Esophagus squamous epithelium (tissue), 5 donors: ENCODE measurements at places on chromosomes 7 and 10.

DNA sequence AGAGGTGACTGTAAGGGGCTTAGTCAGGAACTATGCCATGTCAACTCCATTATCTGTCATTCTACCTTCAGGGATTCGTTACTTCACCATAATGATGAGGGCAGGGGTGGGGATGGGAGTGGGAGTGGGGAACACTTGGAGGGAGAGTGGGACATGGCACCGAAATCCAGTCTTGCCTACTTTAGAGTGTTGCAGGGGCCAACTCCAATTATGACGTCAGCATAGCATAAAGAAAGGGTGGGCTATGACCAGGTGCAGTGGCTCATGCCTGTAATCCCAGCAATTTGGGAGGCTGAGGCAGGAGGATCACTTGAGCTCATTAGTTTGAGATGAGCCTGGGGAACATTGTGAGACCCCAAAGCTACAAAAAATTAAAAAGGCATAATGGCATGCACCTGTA is 512.2 kb downstream of the GATA3 start:
- H3K4me3 ChIP-seq = no peak overlapping the region
- H3K36me3 ChIP-seq = no peaks in the 10 kb centered on the region
- DNase-seq = no peak
- H3K27me3 ChIP-seq = no peaks in the 10 kb centered on the region

DNA sequence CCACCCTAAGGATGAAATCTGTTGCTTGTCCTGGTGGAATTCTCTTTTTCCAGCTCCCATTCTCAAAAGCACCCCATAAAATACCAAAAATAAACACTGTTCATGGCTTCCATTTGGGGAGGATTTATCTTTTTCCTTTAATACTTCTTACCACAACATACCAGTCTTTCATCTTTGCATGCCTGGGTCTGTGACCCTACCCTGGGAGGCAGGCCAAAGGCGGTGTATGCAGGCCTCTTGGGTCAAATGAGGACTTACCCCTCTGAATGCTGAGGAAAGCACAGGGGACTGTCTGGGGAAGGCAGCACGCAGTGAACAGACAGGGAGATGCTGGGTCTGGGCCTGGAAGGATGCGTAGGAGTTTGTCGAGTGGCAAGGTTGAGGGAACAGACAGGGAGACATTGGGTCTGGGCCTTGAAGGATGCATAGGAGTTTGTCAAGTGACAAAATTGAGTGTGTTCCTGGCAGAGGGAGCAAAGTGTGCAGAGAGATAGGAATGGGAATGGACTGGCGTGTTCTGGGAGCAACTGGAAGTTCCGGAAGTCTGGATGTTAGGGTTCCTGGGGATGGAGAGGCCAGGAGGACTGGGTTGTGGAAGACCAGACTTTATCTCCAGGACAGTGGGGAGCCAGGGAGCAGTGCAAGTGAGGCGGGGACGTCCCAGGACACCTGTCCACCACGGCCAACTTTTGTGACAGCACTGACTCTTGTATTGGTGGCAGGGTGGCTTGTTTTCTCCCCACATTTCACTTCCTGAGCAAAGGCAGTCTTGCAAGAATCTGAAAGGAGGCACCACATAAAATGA is 40.8 kb downstream of the MYL10 start:
- H3K36me3 ChIP-seq = no peaks in the 10 kb centered on the region
- no peak overlapping the region for H3K27ac ChIP-seq
- no peaks in the 10 kb centered on the region for H3K27me3 ChIP-seq
- H3K4me1 ChIP-seq = no peaks in the 10 kb centered on the region

- DNase-seq = no peak
- H3K36me3 ChIP-seq = no peaks in the 10 kb centered on the region
- H3K27me3 ChIP-seq = no peaks in the 10 kb centered on the region
- no peaks in the 10 kb centered on the region for H3K4me1 ChIP-seq
- H3K4me3 ChIP-seq = no peak overlapping the region
Observed at GRCh38 chr7:33351709-33352108, 222.3 kb downstream of the BBS9 start.

DNA sequence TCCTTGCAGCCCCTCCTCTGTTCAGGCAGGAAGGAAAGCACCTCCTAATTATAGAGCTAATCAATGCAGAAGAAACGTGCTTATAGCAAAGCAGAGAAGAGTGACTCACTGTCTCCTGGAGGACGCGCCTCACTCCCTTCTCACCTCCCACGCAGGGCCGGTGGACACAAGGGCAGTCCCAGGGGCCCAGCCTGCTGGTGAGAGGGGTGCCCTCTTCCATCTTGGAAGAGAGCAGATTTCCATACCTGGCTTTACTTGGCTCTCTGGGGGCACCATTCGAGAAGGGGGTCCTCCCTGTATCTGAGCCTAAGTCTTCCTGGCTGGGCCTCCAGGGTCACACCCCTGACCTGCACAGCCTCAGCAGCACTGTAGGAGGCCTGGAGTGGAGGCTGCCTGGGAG is 55.8 kb downstream of the RASGEF1A start:
- no peak for DNase-seq
- peaks cover under 1% of the 10 kb centered on the region for H3K27me3 ChIP-seq
- H3K4me1 ChIP-seq = no peaks in the 10 kb centered on the region
- H3K36me3 ChIP-seq = no peaks in the 10 kb centered on the region
- no peak overlapping the region for H3K4me3 ChIP-seq

GRCh38 chr10:71233482-71233892 is 21.1 kb downstream of the UNC5B start:
- H3K4me1 ChIP-seq = peaks cover 69% of the 10 kb centered on the region
- H3K27ac ChIP-seq = peak overlapping the region; percentile 48
- H3K27me3 ChIP-seq = no peaks in the 10 kb centered on the region
- no peaks in the 10 kb centered on the region for H3K36me3 ChIP-seq
- no peak for DNase-seq
- H3K4me3 ChIP-seq = no peak overlapping the region

DNA sequence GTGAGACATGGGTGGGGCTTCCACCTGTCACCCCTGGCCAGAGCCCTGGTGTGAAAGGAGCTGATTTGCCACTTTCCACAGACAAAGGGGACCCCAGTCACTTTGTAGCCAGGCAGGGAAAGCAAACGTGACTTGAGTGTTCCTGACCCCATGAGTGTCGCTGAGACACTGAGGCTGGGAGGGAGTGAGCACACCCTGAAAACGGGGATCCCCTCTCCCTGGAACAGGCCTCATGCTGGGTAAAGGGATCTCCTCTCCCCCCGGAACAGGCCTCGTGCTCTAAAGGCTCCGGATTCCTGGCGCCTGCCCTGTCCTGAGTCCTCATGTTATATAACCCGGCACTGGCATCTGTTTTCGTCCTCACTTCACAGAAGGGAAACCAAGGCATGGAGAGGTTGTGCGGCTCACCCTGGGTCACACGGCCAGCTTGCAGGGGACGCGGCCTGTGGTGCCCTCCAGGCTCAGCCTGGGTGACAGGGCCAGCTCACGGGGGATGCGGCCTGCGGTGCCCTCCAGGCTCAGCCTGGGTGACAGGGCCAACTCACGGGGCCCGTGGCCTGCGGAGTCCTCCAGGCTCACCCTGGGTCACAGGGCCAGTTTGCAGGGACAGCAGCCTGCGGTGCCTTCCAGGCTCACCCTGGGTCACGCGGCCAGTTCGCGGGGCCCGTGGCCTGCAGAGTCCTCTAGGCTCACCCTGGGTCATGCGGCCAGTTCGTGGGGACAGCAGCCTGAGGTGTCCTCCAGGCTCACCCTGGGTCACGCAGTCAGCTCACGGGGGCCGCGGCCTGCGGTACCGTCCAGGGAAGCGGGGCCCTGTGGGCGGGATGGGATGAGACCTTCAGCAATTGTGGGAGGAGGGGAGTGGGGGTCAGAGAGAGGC is 104.7 kb downstream of the PDGFA start:
- H3K36me3 ChIP-seq = no peaks in the 10 kb centered on the region
- H3K27ac ChIP-seq = no peak overlapping the region
- peaks cover 15% of the 10 kb centered on the region for H3K27me3 ChIP-seq
- no peak overlapping the region for H3K4me3 ChIP-seq
- no peak for DNase-seq

DNA sequence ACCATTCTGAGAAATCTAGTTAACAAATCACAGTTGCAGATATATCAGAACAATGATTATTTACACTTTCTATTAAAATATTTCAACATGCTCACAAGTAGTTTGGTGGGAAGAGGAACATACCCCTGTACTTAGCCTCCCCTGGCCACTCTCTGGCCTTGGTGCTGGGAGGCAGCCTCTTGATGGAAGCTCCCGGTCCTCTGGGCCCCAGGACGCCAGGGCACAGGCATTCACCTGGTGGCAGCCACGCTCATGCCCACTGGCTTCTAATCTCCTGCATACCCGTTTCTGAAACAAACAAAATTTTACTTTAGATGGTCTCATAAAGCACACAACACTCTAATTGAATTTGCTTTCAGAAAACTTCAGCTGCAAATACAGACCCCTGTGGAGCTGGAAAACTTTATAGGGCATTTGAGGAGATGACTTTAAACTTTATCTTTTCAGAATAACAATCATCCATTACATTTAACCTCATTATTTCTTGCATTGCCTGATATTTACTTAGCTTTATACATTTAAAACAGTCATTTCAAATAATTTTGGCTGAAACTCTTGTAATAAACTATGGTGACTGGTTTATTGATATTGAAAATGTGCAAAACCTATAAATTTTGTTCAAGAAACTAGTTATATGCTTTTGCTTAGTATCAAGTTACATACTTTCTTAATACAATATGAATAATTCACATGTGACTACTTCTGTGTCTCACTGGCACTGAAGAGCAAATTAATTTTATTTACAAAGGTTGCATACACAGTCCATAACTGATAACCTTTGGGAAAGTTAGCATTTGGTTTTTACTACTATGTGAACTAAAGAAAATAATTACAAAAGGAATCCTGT is 30.8 kb downstream of the C10orf143 start:
- DNase-seq = no peak
- no peaks in the 10 kb centered on the region for H3K27me3 ChIP-seq
- no peaks in the 10 kb centered on the region for H3K4me1 ChIP-seq
- H3K36me3 ChIP-seq = no peaks in the 10 kb centered on the region
- H3K27ac ChIP-seq = no peak overlapping the region

GRCh38 chr10:80108576-80109239 is 23.8 kb upstream of the PLAC9 start:
- H3K4me3 ChIP-seq = no peak overlapping the region
- no peaks in the 10 kb centered on the region for H3K36me3 ChIP-seq
- peaks cover 26% of the 10 kb centered on the region for H3K4me1 ChIP-seq
- DNase-seq = no peak

GRCh38 chr10:30034433-30035137 is 24.8 kb downstream of the JCAD start:
- no peaks in the 10 kb centered on the region for H3K36me3 ChIP-seq
- H3K4me3 ChIP-seq = no peak overlapping the region
- peaks cover 5% of the 10 kb centered on the region for H3K4me1 ChIP-seq
- H3K27me3 ChIP-seq = no peaks in the 10 kb centered on the region
- no peak for DNase-seq
- no peak overlapping the region for H3K27ac ChIP-seq

DNA sequence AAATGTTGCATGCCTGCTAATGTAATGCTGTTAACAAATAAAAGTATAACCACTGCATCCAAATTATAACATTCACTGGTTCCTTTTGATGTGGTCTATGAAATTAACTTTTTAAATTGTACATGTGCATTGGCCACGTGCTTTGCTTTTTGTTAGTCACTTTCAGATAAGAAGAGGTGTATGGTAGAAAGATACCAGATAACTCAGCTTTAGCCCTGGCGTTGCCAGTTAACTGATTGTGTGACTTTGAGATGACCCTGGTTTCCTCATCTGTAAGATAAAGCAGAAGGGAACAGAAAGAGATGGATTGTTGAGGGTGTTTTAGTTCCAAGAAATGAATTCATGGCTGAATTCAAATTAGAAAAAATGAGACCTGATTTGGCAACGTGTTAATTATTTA is 1.9 kb upstream of the TRDMT1 start:
- H3K4me1 ChIP-seq = peaks cover 29% of the 10 kb centered on the region
- H3K27me3 ChIP-seq = no peaks in the 10 kb centered on the region
- no peak for DNase-seq
- no peaks in the 10 kb centered on the region for H3K36me3 ChIP-seq
- H3K4me3 ChIP-seq = no peak overlapping the region
